ENCODE measurements at places on chromosomes 16 and 17. TPM values are rescaled to one million over a fixed set of nuclear protein-coding genes. Genes with fewer than 3 reads are reported as not detected.

- DNase-seq, result no peak
Measured at GRCh38 chr17:31629696-31630470, 229.2 kb downstream of the COPRS start.

- DNase-seq, result no peak
Measured at GRCh38 chr16:81946206-81946605, 65.1 kb downstream of the SDR42E1 start.

DNA sequence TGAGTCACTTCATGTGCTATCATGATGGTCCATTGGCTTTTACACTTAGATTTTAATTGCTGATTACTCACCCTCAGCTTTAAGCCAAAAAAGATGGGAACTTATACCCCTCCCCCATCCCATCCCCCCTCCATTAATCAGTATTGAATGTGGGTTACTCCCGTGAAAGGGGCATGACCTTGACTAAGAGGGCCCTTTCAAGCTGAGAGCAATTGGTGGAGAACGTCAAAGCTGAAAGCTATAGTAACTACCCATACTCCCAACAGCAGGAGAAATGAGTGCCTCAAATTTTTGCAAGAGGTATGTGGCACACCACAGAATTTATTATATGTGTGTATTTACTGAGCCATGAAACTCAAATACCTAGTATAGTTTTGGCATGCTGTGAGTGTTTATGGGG, 99.7 kb upstream of the CDH8 start:
- DNase-seq, result no peak

GRCh38 chr16:10600782-10601443, 20.5 kb upstream of the EMP2 start:
- DNase-seq, result no peak

GRCh38 chr16:15553313-15554088, 89.5 kb downstream of the MARF1 start:
- no peak for DNase-seq

DNA sequence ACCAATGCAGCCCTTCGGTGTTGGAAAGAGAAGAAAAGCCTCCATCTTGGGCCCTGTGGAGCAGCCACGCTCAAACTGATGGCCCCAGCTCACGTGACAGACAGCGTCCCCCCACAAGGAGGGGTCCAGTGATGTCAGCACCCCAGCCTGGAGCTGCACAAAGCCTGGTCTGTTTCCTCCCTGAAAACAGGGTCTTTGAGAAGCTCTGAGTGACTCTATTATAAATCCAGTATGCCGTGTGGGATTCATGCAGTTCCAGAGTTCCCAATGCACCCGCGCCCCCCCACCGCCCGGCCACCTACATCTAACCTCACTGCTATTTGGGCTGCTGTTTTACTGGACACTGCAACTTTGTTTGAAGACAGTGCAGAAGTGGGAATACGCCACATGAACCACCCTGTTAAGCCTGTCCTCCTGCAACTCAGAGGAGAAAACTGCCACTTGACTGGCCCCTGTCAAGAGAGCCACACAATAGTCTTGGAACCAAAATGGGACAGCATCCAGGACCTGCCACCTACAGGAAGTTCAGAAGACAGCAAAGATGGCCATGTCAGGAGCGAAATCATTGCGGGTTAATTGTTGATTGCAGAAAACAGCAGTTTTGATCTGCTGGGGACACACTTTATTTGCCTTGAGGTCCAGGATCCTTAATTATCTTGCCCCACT, 33.1 kb downstream of the PMP22 start:
- no peak for DNase-seq

DNA sequence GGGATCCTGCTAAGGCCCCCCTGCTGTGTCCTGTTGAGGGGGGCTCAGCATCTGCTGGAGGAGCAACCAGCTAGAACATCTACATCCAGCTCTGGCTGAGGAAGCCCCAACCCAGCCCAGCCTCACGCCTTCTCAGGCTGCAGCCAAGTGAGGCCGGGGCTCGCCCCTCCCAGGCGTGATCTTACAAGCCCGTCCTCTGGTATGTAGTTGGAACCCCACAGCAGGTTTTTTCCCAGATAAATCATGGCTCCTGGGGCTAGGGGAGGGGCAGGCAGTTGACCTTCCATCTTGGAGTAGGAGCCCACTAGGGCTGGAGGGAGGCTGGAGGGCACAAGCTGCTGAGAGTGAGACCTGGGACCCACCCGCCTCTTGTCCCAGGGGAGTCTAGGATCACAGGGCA, 4.7 kb downstream of the FAM83G start:
- DNase-seq, result no peak

The LRRC36 gene
- 0.47 TPM for polyA plus RNA-seq

DNA sequence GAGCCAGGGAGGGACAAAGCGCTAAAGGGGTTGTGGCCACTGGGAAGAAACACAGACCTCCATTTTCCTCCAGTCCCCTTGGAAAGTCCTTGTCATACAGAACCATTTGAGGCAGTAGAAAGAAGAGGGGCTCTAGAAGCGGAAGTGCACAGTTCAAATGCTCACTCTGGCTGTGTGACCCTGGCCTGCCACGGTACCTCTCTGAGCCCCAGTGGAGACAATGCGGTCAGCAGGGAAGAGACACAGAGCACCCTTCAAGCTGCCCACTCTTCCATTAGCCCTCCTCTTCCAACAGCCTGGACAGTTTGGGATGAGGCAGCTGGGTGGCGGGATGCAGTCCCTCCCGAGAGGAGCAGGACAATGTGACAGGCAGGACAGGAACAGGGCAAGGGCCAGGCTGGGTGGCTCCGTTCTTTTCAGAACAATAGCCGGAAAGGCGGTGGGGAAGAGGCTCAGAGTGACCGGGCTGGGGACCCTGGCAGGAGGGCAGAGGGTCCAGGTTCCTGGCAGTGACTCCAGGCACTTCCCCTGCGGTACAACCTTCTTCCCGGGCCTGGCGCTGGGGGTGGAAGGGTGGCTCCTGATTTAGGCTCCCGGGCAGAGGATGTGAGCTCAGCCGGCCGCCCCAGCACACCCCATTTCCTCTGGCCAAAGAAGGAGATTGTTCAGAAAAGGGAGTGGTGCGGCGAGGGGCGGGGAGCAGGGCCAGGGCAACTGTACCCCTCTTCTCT, 5.6 kb downstream of the CASKIN2 start:
- DNase-seq, result no peak

The KREMEN2 gene
- 4.0 TPM for polyA plus RNA-seq

- no peak for DNase-seq
Measured at GRCh38 chr17:38613981-38614779, 8.4 kb upstream of the SRCIN1 start.
